CD4-positive, alpha-beta T cell treated with Interferon alpha-2 for 1 hour (primary cell): ENCODE measurements at places on chromosomes 13 and 19.

DNA sequence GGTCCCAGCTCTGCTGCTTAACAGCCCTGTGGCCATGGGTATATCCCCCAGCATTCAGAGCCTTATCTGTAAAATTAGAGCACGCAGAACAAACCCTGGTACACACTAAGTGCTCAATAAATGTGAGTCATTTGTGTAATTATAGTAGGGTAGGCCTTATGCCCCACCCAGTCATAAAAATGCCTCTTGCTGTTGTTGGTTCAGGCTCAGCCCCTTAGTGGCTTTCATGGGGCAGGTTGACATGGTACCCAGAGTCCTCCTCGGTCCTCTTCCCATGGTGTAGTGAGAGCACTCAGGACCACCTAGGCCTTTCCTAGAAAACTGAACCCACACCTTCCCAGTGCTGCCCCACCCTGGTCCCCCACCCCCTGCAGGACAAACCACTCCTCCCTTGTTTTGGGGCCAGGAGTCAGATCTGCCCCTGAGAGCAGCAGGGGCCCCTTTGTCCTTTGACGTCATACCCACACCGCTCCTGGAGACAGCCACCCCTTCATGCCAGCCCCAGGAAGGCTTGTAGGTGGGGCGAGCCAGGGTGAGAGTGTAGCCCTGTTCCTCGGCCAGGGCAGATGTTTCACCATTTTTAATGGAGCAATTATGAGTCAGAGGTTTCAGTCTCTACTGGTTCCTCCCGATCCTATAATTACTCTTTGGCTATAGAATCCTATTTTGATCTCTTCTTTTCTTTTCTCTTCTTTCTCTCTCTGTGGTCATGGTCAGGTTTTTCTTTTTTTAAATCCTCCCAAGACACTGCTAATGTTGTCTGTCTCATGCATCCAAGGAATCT lies 36.8 kb downstream of the ACTN4 start:
- peak; percentile 60 for DNase-seq

DNA sequence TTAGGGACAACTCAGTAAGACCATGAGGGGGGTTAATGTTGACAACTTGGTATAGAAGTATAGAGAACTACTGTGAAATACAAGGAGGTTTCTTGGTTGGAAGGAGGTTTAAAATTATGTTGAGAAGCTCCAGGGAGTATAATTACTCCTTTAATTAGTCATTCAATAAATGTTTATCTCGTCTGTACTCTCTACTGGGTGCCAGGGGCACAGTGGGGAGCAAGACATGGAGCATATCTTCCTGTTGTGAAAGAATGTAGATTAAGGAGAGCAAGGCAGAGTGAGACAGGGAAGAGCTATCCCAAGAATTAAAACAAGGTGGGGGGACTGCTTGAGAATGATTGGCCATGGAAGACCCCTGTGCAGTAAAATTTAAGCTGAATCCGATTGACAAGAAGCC lies 33.7 kb upstream of the TDRD3 start:
- no peak for DNase-seq

DNA sequence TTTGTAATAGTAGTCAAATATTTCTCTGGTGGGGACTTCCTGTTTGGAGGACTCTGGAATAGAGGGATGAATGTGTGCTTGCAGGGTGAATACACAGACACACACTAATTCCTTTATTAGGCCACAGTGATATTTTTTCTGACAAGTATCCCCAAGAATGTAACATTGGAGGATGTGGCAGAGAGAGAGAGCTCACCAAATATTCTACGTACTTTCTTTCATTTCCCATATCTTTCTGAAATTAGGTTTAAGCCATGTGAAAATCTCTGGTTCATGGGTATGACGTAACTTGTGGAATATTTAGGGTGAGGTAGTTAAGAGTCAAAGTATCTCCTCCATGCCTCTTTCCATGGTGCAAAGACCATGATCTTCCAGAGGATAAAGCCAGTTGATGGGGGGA lies 463.4 kb downstream of the DIAPH3 start:
- DNase-seq, result no peak

GRCh38 chr19:13128583-13128982 lies 10.5 kb downstream of the NACC1 start:
- no peak for DNase-seq
